ENCODE measurements at places on chromosomes 7 and 10.

DNA sequence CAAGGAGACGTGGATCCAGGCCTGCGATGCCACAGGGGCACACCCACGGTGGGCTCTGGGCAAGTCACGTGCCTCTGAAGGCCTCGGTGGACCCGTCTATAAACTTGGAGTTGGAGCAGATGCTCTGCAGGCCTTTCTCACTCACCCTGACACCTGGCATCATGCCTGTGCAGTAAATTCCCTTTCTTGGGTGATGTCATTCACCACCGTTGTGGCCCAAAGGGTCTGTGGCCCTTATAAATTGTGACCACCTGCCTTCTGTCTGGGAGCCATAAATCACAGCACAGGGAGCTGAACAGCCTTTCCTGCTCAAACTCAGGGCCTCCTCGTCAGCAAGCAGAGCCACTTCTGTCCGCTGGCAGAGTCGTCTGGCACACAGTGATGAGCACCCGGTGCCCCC lies 52.2 kb downstream of the GPAM start:
- no peak for DNase-seq

GRCh38 chr7:132509643-132510042 lies 66.6 kb downstream of the PLXNA4 start:
- no peak for DNase-seq

GRCh38 chr10:6445671-6446316 lies 134.3 kb downstream of the PRKCQ start:
- peak; percentile 72 for DNase-seq

GRCh38 chr10:34364253-34365037 lies 450.7 kb downstream of the PARD3 start:
- no peak for DNase-seq

- DNase-seq, result no peak
Observed at GRCh38 chr7:25543798-25544197, 315.5 kb upstream of the NPVF start.

- DNase-seq, result peak; percentile 64
Observed at GRCh38 chr10:124688889-124689670, 55.1 kb downstream of the FAM53B start.

GRCh38 chr10:103512591-103513379 lies 19.3 kb downstream of the NEURL1 start:
- no peak for DNase-seq

GRCh38 chr10:43576062-43576461 lies 1.6 kb upstream of the ZNF239 start:
- DNase-seq, result no peak

DNA sequence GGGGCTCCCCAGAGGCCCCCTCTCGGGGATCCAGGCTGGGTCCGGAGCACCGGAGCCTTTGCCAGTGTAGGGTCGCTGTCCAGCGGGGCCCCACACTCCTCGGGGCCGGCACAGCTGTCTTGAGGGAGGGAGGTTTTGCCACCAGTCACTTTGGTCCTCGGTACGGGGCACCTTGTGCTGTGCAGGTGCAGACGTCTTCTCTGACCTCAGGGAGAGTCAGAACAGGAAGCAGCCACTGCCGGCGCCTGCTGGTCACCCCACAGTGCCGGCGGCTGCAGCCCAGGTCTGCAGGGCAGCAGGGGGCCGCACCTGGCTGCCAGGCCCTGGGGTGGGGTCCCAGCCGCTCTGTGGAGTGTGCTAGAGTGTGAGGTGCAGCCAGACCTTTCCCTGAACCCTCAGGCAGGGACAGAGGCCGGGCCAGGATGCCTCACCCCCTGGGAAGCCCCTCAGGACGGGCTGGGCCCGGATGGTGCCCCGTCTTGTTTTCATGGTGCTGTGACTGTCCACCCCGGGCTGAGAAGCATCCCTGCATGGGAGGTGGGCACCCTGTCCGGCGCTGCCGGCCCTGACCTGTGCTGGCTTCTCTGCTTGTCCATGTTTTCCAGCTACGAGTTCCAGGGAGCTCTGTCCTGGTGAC lies 8.2 kb downstream of the MAFK start:
- no peak for DNase-seq

DNA sequence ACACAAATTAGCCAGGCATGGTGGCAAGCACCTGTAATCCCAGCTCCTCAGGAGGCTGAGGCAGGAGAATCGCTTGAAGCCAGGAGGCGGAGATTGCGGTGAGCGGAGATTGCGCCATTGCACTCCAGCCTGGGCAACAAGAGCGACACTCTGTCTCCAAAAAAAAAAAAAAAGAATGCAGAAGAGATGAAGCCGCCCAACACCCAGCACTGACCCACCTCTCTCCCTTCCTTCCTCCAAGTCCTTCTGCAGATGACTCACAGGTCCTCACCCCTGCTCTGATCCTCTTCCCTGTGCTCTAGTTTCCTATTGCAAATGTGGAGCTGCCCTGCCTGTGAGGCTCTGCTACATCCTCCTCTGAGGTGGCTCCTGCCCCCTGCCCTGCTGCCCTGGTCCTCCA lies 22.0 kb upstream of the OPALIN start:
- DNase-seq, result no peak

- no peak for DNase-seq
Observed at GRCh38 chr10:95476469-95477174, 84.5 kb downstream of the SORBS1 start.

GRCh38 chr7:48637382-48637781 lies 287.0 kb upstream of the CDC14C start:
- no peak for DNase-seq

DNA sequence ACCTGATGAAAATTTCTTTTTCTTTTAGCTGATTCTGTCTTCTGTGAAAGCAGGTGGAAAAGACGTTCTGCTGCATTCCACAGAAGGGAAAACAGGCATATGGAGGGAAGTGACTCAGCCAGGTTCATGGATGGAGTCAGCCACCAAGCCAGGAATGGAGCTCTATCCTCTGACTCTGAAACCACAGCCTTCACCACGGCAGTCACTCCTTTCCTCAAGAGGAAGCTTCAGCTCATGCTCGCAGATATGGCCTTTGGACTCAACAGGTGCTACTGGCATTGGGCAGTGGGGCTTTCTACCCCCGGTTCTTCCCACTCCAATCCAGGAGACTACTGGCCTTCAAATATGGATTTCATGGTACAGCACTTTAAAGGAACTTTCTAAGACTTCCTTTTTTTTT lies 11.5 kb upstream of the PLAU start:
- no peak for DNase-seq

- DNase-seq, result no peak
Observed at GRCh38 chr7:87797798-87798403, 78.3 kb downstream of the SLC25A40 start.

DNA sequence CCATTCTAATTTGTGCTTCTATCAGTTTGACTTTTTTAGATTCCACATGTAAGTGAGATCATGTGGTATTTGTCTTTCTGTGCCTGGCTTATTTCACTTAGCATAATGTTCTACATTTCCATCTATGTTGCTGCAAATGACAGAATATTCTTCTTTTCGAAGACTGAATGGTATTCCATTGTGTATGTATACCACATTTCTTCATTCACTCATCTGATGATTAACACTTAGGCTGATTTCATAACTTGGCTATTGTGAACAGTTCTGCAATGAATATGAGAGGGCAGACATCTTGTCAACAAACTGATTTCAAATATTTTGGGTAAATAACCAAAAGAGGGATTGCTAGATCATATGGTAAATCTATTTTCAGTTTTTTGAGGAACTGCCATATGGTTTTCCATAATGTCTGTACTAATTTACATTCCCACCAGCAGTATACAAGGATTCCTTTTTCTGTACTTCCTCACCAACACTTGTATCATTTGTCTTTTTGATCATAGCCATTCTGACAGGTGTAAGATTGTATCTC lies 52.9 kb downstream of the ZNF22 start:
- no peak for DNase-seq

GRCh38 chr7:151752816-151753595 lies 123.9 kb downstream of the PRKAG2 start:
- DNase-seq, result no peak

GRCh38 chr7:157138101-157138423 lies 664 bp upstream of the UBE3C start:
- DNase-seq, result no peak

All from activated T-cell treated with anti-CD3 and anti-CD28 coated beads, Interleukin-2, amount 50 U/mL, for 24 hours (primary cell).